ENCODE measurements at places on chromosomes 7 and 10.

DNA sequence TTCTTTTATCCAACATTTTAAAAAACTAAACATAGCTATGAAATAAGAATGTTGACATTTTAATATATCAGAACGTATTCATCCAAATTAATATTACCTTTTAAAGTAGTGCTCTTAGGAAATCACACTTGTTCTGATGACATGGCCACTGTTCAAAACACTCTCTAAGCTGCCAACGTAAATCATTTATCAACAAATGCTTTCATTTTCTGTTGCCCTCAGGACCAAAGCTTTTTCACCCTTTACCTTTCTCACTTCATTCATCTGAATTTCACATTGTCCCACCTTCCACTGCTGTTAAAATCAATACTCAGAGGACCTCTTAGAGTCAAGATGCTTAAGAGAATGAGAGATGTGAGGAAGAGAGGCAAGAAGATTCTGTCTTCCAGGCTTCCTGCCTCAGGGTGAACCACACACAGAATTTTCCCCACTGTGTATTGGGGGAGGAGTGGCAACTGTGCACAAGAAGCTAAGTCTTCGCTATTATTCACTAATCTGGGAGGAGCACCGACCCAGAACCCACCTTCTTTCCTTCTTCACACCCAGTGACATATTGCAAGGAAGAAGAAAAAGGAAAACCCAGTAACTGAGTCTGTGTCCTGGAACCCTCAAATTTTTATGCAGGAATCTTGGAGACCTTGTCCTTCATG, 21.0 kb downstream of the HIBADH start:
- no peak for DNase-seq

- no peak for DNase-seq
Measured at GRCh38 chr10:26727005-26727404, 29.5 kb downstream of the PDSS1 start.

GRCh38 chr10:8778713-8779112, 724.2 kb downstream of the GATA3 start:
- DNase-seq: no peak

DNA sequence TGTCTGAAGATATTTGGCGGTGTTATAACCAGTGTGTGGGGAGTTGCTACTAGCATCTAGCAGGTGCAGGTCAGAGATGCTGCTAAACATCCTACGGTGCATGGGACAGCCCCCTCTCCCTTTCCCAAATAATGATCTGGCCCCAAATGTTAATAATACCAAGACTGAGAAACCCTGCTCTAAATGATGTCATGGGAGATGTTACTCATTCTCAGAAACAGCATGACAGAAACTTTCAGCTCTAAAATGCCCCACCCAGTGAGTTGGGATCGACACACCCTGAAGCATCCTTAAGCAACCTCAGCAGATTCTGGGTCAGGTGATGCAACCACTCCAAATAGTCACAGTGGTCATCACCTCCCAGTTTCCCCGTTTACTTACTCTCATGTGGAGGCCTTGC, 108.8 kb upstream of the MPP7 start:
- no peak for DNase-seq

DNA sequence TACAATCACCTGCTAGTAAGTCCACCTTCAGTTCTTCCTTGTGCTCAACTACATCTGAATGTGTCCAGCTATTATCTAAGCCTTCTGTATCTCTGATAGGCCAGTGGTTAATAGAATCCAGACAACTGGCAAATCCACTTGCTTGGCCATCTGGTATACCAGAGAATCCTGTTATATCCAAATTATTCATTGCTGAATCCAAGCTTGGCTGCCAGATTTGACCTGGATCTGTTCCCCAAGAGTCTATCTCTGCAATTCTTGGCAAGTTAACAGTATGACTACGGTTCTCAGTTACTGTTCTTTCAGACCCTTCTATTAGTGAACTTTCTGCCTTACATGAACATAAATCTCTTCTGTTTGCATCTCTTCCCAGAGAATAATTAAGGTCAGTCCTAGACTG, 154.6 kb upstream of the TARP start:
- DNase-seq: no peak

All from naive B cell (primary cell).